Breast epithelium (tissue), 4 donors: ENCODE measurements at places on chromosomes 3 and 15.

- H3K36me3 ChIP-seq = no peaks in the 10 kb centered on the region
- no peak overlapping the region for H3K4me3 ChIP-seq
These were observed 22.2 kb downstream of the EPHB1 start for GRCh38 chr3:134817297-134817696.

GRCh38 chr15:29244123-29244522 is 25.5 kb downstream of the NSMCE3 start:
- DNase-seq = no peak
- H3K27ac ChIP-seq = no peak overlapping the region
- no peaks in the 10 kb centered on the region for H3K27me3 ChIP-seq
- no peak overlapping the region for H3K4me3 ChIP-seq
- no peaks in the 10 kb centered on the region for H3K36me3 ChIP-seq
- H3K4me1 ChIP-seq = no peaks in the 10 kb centered on the region

DNA sequence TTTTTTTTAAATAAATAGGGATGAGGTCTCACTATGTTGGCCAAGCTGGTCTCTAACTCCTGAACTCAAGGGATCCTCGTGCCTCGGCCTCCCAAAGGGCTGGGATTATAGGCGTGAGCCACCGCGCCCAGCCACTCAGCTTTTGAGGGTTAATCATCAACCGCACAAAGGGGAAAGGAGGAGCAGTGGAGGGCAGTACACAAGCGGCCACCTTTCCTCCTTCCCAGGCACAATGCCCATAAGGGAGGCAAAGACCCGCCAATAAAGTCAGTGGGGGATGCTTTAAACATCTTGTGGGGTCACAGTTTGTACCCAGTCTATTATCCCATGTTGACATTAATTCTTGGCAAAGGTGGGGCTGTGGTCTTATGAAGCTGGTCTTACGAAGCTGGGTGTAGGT is 32.4 kb downstream of the EHD4 start:
- no peaks in the 10 kb centered on the region for H3K4me1 ChIP-seq
- no peaks in the 10 kb centered on the region for H3K27me3 ChIP-seq
- no peak for DNase-seq
- no peak overlapping the region for H3K27ac ChIP-seq
- no peak overlapping the region for H3K4me3 ChIP-seq
- no peaks in the 10 kb centered on the region for H3K36me3 ChIP-seq

- no peak overlapping the region for H3K4me3 ChIP-seq
- DNase-seq = no peak
- no peaks in the 10 kb centered on the region for H3K27me3 ChIP-seq
- H3K4me1 ChIP-seq = no peaks in the 10 kb centered on the region
- no peaks in the 10 kb centered on the region for H3K36me3 ChIP-seq
These were observed 53.6 kb upstream of the AP4E1 start for GRCh38 chr15:50854601-50855490.
